GM19239 (cell line): ENCODE measurements at places on chromosomes 1 and 21.

DNA sequence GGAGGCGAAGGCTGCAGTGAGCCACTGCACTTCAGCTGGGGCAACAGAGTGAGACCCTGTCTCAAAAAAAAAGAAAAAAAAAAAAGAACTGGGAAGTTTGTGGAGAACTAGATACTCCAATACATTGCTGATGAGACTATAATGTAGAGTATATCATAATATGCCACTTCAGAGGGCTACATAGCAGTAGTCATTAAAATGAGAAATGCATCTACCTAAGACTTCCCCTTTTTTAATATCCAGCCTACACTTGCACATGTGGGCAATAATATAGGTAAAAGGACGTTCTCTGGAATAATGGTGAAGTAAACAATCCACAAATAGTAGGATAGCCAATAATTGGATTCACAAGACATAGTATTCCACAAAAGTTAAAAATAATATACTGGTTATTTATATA lies 311.0 kb downstream of the HLX start:
- DNase-seq: no peak

- DNase-seq: no peak
These were observed 23.3 kb downstream of the KMO start for GRCh38 chr1:241555526-241555925.

DNA sequence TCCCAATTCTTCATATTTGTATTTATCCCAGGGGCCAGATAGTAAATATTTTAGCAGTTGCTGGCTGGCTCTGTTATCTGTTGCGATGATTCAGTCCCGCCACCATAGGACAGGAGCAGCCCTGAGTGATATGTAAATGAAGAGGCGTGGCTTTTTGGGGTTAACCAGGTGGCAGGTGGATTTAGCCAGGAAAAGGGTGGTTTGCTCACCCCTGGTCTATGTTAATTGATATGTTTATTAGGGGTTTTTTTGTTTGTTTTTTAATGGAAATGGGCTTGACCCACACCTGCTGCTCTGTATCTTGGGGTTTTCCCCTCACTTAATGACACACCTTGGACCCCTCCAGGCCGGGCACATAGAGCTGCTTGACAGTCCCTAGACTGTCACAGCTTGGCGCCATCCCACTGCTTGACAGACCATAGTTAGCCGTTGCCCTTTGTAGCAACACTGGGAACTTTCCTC lies 62.8 kb downstream of the PIK3CD start:
- no peak for DNase-seq

GRCh38 chr1:48332115-48332514 lies 109.6 kb downstream of the SLC5A9 start:
- DNase-seq: no peak

DNA sequence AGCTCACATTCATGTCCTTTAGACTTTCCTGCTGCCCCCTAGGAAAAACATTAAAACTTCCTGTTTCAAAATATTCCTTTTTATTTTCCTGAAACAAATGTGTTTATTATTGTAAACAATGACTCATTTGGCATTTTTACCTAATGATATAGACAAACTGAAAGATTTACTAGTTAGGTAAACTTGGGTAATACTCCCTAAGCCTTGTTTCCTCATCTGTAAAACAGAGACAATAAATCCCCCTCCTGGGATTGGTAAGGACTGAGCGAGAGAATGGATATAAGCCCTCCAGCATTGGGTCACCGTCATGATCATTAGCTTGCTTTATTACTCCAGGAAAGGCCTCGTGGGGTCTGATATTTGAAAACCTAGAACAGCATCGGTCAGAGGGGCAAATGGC lies 59.8 kb downstream of the LPAR3 start:
- no peak for DNase-seq

GRCh38 chr1:23354245-23354644 lies 10.2 kb upstream of the HNRNPR start:
- DNase-seq: no peak

DNA sequence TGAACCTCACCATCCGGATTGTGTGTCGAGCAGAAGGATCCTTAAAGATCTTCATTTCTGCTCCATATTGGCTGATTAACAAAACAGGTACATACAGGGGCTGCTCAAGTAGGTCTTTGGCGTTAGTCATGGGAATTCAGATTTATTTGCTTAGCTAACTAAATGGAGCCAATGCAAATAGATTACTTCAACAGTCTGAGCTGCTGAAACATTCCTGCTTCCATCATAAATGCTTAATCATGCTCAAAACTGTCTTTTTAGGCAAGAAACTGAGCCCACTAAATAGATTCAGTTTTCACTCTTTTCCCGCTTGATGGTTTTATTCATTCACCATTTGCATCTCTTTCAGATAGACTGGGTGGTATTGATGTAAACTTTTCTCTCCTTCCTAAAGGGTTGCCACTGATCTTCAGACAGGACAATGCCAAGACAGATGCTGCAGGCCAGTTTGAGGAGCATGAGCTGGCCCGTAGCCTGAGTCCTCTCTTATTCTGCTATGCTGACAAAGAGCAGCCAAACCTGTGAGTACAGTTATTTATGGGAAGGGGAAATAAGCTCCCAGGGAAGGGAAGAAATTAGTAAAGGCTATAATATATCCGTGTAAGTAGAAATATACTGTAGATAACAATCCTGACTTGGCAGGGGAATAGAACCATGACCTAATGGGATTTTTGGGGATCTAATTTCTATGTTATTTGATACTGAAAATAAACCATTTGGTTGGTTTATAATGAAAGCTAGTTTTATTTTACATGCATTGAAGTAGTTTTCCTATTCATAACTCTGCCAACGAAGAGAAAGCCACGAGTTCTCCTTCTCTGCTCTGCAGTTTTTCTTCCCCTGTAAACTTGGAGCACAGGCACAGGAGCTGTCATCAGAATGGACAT lies 126.4 kb downstream of the VPS13D start:
- no peak for DNase-seq

GRCh38 chr1:16903054-16903453 lies 7.3 kb downstream of the RNU1-2 start:
- DNase-seq: no peak

DNA sequence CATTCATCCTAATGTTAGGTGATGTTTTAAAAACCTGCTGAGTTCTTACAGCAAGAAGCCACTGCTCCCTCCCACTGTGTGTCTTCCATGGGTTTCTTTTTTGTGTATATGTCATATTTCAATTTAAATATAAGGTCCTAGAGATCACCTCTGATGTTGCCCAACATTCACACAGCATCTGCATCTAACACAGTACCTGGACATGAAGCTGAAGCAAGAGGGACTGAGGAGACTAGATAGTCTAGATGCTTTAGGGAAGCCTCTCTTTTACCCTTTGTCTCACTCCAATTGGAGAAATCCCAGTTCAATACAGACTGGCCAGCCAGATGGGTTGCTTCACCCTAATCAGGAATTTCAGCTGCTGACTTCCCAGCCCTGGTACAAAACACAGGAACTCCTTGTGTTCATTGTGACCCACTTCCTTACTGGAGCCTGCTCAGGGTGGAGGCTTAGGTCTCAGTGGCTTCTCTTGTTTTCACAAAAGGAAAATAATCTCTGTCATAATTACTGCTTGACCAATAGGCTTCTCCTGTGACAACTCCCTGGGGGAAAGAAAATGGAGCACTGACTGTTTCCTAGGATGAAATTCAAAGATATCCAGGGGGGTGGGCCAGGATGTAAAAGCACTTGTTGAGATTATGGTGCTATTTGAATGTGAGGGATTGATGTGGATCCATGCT lies 17.3 kb downstream of the BTG2 start:
- no peak for DNase-seq

GRCh38 chr1:1573843-1574720 lies 581 bp downstream of the SSU72 start:
- DNase-seq: peak; percentile 78

DNA sequence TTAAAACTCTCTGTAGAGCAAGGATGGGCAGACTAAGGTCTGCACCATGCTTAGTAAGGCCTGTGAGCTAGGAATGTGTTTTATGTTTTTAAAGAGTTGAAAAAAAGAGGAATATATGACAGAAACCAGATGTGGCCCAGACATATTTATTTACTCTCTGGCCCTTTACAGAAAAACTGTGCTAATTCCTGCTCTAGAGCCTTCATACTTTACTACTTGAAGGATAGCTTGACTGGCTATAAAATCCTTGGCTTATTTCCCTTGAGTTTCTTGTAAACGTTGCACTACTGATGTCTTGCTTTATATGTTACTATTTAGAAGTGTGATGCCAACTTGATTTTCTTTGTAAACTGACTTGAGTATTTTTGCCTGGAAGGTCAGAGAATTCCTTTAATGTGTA lies 33.5 kb downstream of the CTBS start:
- no peak for DNase-seq

- DNase-seq: no peak
These were observed 13.2 kb downstream of the CAPN9 start for GRCh38 chr1:230760360-230760827.

DNA sequence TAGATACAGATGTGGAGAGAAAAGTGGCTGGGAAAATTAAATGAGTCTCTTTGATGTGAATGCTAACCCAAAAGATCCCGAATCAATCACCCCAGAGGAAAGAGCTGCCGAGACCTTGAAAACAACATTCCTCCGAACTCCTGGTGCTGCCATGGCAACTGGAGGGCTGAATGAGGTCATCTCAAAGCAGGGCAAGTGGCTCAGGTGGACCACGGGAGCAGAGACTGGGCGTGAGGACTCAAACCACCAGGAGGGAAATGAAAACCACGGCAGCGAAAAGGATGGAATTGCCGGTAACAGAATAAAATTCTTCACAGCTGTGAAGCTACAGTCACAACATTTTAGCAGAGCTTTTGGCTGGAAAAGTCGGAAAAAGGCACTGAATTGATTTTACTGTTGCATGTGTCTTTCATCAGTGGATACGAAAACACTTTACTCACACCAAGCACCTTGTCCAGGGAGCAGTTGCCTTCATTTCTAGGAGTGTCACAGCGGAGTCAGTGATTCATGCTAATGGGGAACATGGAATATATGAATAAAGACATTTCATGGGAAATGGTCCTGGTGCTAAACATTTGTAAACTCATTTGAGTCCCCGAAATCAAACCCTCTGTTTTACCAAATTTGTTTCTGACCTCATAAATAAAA lies 23.2 kb upstream of the BECN2 start:
- no peak for DNase-seq

GRCh38 chr1:44151808-44152207 lies 10.4 kb upstream of the KLF18 start:
- no peak for DNase-seq

GRCh38 chr1:80506216-80506615 lies 1294.5 kb upstream of the ADGRL2 start:
- DNase-seq: no peak

GRCh38 chr1:65955071-65955470 lies 162.4 kb downstream of the PDE4B start:
- DNase-seq: no peak

- DNase-seq: peak; percentile 44
These were observed 144.2 kb downstream of the SYT2 start for GRCh38 chr1:202565890-202566602.

DNA sequence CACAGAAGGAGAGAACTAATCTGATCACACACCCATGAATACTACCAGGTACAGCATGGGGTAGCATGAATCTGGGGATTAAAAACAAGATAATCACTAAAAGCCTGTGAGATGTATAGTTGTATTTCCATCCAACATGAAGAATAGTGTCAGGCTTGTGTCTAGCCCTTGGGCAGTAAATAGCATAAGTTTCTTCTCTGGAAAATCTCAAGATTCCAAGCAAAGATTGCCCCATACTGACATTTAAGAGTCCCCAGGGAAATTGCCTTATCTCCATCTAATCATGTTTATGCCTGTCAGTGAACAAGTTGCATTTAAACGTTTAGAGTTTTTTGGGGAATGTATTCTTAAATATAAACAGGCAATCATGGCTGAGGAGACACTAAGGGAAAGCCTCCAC lies 109.2 kb upstream of the SERTAD4 start:
- DNase-seq: no peak

GRCh38 chr1:81125672-81126071 lies 675.1 kb upstream of the ADGRL2 start:
- no peak for DNase-seq

DNA sequence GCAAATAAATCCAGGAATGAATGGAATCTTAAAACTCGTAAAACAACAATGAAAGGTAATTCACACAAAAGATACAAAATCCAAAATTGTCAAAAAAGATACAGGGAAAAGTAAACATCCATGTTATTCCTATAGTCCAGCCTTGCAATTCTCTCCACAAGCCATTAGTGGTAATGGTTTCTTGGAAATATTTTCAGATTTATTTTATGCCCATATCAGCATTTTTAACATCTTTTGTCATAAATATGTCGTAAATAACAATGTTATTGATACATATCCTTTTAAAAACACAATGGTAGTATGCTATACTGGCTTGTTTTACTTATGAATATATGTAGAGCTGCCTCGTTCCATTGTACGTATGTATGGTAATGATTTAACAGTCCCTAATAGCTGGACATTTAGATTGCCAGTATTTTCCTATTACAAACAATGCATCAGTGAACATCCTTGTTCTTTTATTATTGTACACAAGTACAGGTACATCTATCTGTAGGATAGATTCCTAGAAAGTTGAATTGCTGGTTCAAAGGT lies 30.6 kb downstream of the DNTTIP2 start:
- no peak for DNase-seq

DNA sequence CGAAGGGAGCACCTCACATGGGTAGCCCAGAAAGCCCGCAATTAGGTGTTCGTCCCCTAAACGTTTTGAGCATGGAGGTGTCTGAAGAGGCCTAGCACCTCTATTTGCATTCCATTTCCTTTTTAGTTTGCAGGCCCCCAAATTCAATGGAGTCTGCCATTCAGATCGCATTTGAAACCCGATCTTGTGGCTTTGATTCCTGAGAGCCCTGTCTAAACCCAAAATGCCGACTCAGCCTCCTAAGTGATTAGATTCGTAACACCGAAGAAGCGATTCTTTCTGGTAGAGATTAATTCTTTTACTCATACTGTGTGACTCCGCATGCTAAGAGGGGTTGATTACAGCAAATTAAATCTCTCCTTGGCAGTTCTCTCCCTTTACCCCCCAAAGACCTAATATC lies 415.2 kb upstream of the KAZN start:
- no peak for DNase-seq

DNA sequence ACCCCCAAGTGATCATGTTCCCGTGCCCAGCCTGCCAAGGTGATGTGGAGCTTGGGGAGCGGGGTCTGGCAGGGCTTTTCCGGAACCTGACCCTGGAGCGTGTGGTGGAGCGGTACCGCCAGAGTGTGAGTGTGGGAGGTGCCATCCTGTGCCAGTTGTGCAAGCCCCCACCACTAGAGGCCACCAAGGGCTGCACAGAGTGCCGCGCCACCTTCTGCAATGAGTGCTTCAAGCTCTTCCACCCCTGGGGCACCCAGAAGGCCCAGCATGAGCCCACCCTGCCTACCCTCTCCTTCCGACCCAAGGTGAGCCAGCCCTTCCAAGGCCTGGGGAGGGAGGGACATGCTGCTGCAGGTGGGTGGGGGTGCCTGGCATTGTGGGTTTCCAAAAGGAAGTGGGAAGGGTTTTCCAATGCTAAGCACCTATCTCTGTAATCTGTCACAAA lies 2.3 kb downstream of the TRIM46 start:
- DNase-seq: no peak
